Activated CD8-positive, alpha-beta T cell treated with anti-CD3 and anti-CD28 coated beads for 36 hours (primary cell): ENCODE measurements at places on chromosomes 6 and 20. TPM values are rescaled to one million over a fixed set of nuclear protein-coding genes. Genes with fewer than 3 reads are reported as not detected.

Gene CYP24A1
- not detected for total RNA-seq

Gene MDFI
- total RNA-seq = not detected

Gene RBBP8NL
- not detected for total RNA-seq

Gene KIAA0408
- total RNA-seq = 2.6 TPM

Gene SLC35F1
- total RNA-seq = 0.09 TPM

Gene CCDC167
- 63.7 TPM for total RNA-seq

Gene AGPAT4
- 4.7 TPM for total RNA-seq

Gene SPAG4
- 11.5 TPM for total RNA-seq

Gene MCCD1
- not detected for total RNA-seq

Gene SNAP91
- not detected for total RNA-seq

Gene BPIFB4
- not detected for total RNA-seq

Gene SLC24A3
- not detected for total RNA-seq

Gene NOTCH4
- 1.3 TPM for total RNA-seq

Gene FOXF2
- not detected for total RNA-seq

Gene RAD21L1
- total RNA-seq = 0.18 TPM

Gene DDX43
- total RNA-seq = 0.16 TPM

Gene RIMS4
- total RNA-seq = not detected

Gene COL20A1
- total RNA-seq = not detected

Gene MEI4
- not detected for total RNA-seq

Gene LIN28B
- not detected for total RNA-seq

Gene COX7A2
- total RNA-seq = 481 TPM

Gene FLRT3
- total RNA-seq = not detected

Gene GSTA1
- not detected for total RNA-seq

Gene BHLHE23
- total RNA-seq = not detected

Gene PCSK2
- total RNA-seq = not detected

Gene LINC00237
- total RNA-seq = not detected

Gene LY6G5C
- total RNA-seq = 1.6 TPM

Gene SIGLEC1
- not detected for total RNA-seq

Gene MACROD2
- not detected for total RNA-seq

Gene CCDC170
- not detected for total RNA-seq

Gene TRIM38
- total RNA-seq = 8.0 TPM

Gene FAM209B
- not detected for total RNA-seq

Gene DCBLD1
- total RNA-seq = 2.3 TPM

Gene MTFR2
- total RNA-seq = 23.9 TPM

Gene CARMIL1
- total RNA-seq = 3.6 TPM

Gene TRIM31
- total RNA-seq = not detected

Gene ARMH2
- not detected for total RNA-seq

Gene RNF114
- 68.4 TPM for total RNA-seq

Gene TNXB
- total RNA-seq = 3.7 TPM

Gene CGAS
- 21.1 TPM for total RNA-seq

Gene HLA-DPA1
- 27.9 TPM for total RNA-seq

Gene PKIB
- 0.69 TPM for total RNA-seq

Gene DDX39B
- total RNA-seq = 572 TPM

Gene IL17A
- not detected for total RNA-seq

Gene SYS1
- total RNA-seq = 19.6 TPM

Gene GPR63
- total RNA-seq = 0.69 TPM

Gene CENPB
- total RNA-seq = 35.4 TPM

Gene CLVS2
- total RNA-seq = not detected

Gene GSTA2
- total RNA-seq = not detected

Gene SHLD1
- 6.5 TPM for total RNA-seq

Gene PDYN
- total RNA-seq = not detected
